ENCODE measurements at places on chromosomes 12 and 14.
A peak's percentile ranks its signal among the peaks of the same experiment; 100 is the strongest.

DNA sequence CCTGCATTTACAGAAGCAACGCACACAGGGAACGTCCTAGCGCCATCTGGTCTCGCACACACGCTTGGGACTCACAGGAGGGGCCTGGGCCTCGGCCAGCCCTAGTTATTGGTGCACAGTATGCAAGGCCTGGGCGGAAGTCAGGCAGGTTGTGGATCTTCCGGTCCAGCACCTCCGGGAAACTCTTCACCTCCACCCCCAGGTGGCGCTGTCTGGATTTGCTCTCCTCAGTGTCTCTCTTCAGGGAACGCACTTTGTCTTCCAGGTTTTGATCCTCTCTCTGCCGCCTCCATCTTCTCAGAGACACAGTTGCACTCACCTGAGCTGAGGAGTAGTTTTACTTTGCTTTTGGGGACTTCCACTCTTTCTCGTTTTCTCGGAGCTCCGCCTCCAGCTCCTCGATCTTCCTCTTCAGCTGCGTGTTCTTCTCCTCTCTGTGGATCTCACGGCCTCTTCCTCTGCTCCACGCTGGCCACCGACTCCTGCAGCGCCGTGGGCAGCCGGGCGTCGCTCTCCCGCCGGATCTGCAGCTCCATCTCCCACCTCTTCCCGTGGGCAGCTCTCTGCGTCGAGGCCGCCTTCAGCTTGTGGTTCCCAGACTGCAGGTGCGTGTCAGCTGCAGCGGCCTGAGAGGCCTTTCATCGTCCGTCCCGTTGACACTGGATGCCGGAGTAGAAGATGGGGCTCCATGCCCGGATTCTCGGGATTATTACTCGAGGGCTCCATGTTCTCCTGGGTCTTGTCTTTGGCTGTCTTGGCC, 933.8 kb downstream of the TMEM121 start:
- peak; percentile 58 for DNase-seq

DNA sequence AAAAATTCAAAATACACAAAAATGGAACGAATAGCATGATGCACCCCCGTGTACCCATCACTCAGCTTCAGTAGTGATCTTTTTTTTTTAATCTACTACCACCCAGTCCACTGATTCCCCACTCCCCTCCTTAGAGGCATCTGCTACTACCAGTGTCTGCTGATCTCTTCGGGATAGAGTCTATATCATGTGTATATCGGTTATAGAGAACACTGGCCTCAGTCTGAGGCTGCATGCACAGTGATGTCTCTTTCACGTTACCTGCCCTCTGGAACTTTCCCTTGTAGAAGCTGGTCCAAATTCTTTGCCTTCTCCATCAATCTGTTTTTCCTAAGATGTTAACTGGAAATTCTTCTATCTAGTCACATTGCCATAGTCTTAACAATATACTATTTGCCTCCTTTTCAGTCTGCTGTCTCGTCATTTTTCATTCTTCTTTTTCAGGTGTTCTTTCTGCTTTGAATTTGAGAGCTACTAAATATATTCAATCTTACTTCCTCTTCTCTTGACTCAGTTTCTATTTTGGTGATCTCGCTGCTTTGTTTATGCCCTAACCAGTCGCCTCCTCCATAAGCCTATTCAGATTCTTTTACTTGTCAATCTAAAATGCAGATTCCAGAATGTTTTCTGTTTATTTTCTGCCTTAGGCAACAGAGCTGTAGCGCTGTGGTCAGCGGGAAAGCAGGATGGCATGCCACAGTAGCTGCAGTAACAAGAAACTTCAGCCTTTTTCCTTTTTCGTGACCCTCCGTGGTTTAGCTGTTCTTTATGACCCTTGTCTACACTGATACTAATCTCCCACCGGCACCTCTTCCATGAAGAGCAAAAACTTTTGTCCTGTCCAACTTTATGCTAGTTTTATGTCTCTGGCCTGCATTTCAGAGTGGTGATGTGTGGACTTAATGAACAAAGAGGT, 67.0 kb downstream of the FBXW8 start:
- DNase-seq, result no peak

GRCh38 chr14:21768116-21768874, 94.7 kb upstream of the OR4E1 start:
- no peak for DNase-seq

- no peak for DNase-seq
These were observed 5.7 kb downstream of the SOCS2 start for GRCh38 chr12:93578221-93578620.

DNA sequence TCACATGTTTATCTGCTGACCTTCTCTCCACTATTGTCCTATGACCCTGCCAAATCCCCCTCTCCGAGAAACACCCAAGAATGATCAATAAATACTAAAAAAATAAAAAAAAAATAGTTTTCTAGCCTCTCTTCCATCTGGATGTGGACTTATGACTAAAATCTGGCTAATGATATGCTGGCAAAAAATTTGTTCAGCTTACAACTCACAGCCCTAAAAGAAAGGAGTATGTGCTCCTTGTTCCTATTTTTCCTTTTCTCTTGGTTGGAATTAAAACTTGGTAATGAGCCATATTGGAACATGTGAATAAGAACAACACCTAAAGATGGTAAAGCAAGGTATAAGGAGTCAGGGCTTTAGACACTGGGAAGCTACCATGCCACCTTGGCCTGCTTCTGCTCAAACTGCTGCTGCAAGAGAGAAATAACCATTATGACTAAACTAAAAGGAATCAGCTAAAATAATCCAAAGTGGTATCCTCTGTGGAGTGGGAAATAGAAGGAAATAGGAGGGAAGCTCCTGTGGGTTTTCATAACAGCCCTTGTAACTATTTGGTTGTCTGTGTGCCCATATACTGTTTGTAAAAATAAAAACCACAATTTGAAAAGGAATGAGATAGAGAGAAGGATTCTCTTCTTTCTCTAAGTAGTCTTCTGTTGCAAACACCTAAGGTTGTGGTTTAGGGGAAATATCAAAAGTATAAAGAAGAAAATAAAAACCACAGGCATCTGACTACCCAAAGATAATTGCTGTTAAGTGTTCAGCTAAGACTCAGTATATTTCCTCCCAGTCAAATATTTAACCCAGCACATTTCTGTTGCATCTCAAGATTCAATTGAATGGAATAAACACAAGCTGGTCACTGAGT, 53.8 kb downstream of the SDR9C7 start:
- no peak for DNase-seq

- peak; percentile 17 for DNase-seq
These were observed 69.4 kb downstream of the ATXN2 start for GRCh38 chr12:111529424-111530368.

GRCh38 chr14:100323942-100324307, 786 bp downstream of the SLC25A47 start:
- no peak for DNase-seq

- DNase-seq, result no peak
These were observed 11.4 kb downstream of the DGLUCY start for GRCh38 chr14:91125271-91125660.

DNA sequence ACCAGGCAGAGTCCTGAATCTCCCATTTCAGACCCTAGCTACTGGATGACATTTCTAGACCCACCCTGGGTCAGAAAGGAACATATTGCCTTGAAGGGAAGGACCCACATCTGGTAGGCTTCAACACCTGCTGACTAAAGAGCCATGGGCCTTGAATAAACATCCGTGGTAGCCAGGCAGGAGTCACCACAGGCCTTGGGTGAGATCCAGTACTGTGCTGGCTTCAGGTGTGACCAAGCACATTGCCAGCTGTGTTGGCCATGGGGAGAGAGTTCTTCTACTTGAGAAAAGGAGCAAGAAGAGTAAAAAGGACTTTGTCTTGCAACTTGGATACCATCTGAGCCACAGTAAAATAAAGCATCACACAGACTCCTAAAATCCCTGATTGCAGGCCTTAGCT, 332.6 kb downstream of the SLC16A7 start:
- DNase-seq, result no peak

- no peak for DNase-seq
These were observed 237.0 kb upstream of the TBX3 start for GRCh38 chr12:114920771-114921554.

GRCh38 chr12:98618952-98619351, 25.5 kb downstream of the SLC25A3 start:
- no peak for DNase-seq

DNA sequence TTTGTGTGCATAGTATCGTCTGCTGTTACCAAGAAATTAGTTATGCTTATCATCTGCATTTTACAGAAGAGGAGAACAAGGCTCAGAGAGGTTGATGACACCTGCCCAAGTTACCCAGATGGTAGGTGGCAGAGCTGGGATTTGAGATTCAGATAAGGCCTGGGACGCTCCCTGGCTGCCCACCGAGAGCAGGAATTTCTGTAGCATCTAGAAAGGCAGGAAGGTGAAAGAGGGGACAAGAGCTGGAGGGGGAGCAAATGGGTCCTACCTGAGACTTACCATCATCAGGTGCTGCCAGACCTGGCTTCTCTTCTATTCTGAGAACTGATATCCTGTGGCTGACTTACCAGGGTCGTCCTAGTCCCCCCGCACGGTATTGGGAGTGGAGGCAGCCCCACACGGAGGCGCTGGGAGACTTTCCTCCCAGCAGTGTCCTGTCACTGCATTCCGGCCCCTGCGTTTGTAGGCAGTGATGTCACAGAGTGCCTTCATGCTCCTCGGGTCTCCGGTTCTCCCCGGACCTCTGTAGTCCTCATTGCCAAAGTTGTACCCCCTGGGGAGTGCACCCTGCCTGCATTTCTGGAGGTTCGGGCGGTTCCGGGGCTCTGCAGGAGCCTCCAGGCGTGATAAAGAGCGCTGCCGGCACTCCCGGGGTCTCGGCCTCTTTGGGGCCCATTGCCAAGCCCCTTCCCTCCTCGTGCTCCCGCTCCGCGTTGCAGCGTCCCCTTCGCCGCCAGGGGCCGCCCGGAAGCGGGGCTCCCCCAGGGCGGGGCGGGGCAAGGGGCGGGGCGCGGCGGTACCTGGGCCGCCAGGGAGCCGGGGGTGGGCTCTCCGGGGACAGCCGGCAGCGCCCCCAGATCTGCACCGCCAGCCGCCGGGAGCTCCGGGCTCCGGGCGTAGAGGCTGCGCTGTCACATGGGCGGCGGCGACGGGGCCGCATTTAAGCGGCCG, at the start of gene CABP1:
TSS of gene CABP1 (plus strand) at position 856 of the 951 bp plus-strand sequence. CDS start at position 916, 60 bp downstream.
- DNase-seq, result peak; percentile 73

DNA sequence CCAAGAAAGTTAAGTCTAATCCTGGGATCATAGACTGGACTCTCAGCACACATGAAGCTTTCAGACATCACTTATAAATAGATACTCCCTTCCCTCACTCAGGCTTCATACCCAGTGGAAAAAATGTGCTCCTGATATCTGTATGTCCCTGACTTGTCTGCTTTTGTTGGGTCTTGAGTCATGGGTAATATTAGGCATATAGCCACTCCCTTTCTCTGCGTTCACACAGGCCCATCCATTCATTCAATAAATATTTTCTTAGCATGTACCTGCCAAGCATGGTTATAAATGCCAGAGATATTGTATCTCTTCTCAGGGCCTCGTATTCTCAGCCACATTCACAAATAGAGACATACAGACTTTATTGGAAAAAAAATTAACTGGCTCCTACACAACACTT, 43.5 kb downstream of the COX16 start:
- no peak for DNase-seq

DNA sequence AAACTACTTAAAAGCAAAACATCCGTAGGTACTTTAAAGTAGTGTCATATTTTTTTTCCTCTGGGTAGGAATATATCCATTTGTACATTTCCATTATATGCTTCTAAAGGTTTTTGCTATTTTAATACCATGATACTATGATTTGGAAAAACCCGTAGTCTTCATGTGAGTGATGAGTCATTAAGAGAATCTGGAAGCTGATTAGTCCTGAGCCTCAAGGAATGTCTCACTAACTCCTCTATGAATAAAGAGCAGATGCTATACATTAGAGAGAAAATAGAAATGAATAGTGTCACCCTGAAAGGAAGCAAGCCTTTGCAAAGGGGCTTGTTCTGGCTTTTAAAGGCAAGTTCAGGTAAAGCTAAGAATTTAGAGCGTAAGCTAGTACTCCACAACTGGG, 432.1 kb downstream of the CCDC91 start:
- DNase-seq, result no peak

All from effector CD8-positive, alpha-beta T cell (primary cell).